ENCODE measurements at places on chromosomes 7 and 10.

DNA sequence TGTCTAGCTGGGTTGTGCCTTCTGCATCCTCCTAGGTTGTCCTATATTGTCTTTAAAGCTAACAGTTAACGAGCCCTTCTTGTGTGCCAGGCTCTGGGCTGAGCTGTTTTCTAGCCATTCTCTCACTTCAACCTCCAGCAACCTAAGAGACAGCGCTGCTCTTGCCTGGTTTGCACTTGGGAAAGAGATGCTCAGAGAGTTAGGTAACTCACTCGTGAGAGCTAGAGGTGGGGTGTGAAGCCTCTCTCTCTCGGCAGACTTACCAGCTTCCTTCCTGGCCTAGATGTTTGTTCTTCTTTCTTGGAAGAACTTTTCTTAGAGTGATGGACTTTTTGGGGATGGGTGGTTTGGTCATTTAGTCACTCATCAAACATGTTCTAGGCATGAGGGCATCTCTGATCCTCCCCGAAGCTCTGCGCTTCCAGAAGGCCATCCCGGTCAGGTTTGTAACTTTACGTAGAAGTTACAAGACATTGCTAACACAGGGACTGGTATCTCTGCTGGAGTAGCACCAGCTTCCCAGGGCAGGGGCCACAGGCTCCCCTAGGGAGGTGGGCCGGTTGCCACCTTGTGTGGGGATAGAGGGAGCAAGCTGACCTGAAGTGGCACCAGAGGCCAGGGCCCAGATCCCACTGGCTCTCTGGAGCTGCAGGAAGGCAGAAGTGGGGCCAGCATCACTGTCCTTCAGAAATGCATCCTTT lies 14.3 kb downstream of the TSPAN15 start:
- DNase-seq = no peak

DNA sequence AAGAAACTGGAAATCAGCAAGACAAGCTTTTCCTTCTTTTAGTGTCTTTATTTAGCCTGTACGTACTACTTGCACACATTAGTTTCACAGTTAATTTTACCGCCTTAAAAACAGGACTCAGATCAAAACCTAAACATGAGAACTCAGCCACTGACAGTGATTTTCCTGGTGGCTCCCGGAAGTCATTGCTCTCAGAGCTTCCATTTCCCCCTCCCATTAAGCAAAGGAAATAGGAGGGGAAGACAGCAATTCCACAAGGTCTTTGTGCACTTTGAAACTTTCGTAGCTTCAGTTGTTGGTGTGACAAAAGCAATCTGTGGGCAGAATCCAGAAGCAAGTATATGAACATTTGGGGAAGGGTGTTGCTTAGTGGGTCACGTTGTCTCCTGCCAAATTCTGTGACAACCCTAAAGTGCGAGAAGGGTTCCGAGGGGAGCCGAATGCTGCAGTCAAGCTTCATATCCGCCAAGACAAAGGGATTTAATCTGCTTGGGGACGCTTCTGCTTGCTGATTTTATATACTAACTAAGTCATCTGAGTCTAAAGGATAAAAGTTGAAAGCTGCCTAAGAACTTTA lies 30.4 kb downstream of the FAM53B start:
- no peak for DNase-seq

DNA sequence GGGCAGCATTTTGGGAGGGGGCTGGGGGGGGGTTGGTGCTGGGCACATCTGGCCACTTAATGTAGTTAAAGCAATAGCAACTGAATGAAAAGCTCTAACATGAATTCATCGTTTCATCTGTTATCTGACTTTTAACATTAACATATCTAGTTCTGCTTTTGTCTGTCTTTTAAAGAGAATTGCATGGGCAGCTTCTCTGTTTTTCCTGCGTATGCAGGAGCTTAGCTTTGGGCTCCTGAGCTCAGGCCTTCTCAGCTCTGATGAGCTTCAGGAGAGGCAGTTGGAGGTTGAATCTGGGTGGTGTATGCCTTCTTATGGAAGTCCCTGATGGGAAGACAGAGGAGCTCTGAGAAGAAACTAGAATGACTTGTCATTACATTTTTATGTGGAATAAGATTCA lies 58.4 kb downstream of the DNAJB6 start:
- DNase-seq = no peak

- no peak for DNase-seq
Observed at GRCh38 chr10:98620503-98620902, 173.8 kb upstream of the HPS1 start.

DNA sequence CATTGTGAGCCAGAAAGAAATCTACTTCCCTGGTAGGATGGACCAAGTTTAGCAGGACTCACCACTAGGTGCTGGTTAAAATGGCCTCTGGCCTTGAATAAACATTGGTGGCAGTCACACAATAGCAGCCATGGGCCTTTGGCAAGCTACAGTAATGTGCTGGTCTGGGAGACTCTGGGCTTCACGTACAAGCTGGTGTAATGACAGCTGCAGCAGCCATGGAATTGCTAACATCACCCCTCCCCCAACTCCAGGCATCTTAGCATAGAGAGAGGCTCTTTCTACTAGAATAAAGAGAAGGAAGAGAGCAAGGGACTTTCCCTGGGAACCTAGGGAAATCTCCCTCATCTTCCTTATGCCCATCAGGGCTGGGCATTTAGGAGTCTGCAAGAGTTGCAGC lies 205.1 kb upstream of the SEMA3A start:
- DNase-seq = no peak

DNA sequence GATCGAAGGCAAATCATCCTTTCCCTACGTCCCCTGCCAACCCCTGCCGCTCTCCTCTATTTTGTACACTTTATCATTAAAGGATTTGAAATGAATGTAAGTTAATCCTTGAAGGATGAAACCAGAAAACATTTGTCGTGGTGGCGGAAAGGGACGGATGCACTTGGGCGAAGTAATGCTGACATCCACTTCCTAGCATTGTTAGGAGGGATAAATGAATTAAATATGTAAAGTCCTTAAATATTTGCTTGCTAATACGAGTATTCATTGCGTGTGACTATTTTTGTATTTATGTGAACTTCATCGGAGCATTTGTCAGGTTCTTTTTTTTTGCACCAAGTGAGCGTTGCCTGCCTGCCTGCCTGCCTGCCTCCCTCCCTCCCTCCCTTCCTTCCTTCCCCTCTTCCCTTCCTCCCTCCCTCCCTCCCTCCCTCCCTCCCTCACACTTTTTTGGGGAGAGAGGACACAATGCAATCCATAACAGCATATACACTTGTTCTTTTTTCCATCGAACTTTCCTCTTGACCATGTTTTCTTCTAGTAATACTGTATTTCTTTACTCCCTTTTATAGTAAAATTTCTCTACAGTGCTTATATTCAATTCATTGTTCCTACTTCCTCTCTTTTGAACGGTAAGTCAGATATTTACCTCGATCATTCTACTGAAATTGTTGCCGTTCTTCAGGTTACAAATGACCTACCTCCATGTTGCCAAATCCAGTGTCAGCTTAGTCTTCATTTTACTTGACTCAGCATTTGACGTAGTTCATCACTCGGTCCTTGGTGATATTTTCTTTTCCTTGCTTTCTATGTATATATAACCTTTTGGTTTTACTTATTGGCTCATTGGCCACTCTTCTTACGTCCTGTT lies 831 bp downstream of the CCDC7 start:
- DNase-seq = no peak

DNA sequence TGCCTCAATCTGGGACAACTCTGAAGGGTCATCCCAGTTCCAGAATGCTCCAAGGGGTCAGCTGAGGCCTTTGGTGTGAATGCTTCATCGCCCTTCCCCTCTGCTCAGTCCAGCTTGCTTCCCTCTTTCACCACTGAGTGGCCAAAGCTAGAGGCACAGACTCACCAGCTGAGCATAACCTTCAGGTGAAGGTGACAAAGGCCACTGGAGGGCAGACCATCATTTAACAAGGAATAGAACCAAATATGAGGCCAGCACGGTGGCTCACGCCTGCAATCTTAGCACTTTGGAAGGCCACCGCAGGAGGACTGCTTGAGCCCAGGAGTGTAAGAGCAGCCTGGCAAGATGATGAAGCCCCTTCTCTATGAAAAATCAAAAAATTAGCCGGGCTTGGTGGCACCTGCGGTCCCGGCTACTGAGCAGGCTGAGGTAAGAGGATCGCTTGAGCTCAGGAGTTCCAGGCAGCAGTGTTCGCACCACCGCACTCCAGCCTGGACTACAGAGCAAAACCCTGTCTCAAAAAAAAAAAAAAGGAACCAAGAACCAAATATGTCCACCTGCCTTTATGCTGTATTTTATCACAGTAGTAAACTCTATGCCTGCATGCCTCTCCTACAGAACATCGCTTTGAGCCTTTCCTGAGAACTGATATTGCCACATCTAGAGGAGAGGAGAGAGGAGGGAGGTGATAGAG lies 13.4 kb downstream of the PRKAG2 start:
- DNase-seq = no peak

DNA sequence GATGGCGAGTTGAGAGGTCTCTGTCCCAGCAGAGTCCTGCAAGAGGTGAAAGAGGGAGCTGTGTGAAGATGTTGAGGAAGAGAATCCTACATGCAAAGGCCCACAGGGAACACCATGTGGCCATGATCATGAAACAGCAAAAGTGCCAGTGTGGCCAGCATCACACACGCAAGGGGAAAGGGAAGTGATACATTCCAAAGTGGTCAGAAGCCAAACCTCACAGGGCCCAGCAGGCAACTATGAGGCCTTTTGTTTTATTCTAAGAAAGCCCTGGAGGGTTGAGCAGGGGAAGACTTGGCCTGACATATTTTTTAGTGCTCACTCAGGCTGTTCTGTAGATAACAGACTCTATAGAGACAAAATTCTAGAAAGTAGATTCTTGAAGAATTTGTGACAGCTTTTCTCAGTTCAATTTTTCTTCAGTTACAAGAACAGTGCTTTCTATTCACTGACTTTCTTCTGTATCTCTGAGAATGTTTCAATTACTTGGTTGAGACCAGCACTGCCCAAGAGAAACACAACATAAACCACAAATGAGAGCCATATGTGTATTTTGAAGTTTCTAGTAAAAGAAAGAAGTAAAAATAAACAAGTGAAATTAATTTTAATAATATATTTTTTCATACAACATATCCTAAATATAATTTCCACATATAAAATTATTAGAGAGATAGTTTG lies 82.3 kb downstream of the HTR7 start:
- no peak for DNase-seq

DNA sequence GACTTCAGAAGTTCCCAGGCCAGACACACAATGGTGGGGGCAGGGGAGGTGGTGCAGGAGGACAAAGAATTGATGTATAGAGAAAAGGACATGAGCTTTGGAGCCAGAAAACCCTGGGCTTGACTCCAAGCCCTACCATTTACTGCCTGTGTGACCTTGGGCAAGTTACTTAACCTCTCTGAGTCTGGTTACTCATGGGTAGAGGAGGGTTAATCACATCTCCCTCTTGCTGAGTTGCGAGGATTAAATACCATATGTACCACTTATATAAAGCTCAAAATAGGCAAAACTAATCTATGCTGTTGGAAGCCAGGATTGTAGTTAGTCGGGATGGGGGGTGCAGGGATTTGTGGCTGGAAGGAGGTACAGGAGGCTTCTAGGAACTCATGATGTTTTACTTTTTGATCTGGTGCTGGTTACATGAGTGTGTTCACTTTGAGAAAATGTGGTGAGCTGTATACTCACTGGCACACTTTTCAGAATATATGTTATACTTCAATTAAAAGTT lies 106.8 kb downstream of the SLIT1 start:
- no peak for DNase-seq

- DNase-seq = no peak
Observed at GRCh38 chr7:4167385-4167910, 514.6 kb upstream of the FOXK1 start.

GRCh38 chr10:24465891-24466818 lies 257.2 kb downstream of the KIAA1217 start:
- peak; percentile 71 for DNase-seq

DNA sequence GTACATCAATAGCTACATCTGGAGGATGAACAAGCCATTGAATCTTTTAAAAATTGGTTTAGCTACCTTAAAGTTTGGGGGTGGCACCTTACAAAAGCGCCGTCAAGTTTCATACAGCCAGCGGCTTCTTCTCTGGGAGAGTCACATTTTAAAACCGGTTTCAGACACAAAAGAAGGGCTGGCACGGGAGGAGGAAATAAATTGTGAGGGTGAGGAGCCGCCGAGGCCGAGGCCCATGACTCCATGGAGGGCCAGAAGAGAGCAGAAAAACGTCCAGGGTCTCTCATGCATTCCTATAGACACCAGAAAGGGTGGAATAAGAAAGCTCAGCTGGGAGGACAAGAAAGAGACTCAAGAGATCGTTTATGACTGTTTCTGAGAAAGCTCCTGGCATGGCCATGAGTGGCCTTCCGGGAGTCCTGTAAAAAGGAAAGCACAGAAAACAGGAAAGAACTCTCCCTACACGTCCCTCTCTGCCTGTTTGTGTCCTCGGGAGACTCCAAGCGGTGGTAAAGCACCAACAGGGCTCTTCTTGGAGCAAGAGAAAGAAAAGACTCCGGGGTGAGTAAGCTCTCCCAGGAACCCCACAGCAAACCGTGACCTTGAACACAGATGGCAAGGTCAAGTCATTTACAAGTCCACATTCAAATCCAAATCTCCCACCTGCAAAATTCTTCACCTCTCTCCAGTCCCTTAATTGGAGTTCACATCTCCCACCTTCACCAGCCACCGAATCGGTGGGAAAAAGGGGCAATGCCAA lies 1.8 kb downstream of the FRAT2 start:
- peak; percentile 41 for DNase-seq

DNA sequence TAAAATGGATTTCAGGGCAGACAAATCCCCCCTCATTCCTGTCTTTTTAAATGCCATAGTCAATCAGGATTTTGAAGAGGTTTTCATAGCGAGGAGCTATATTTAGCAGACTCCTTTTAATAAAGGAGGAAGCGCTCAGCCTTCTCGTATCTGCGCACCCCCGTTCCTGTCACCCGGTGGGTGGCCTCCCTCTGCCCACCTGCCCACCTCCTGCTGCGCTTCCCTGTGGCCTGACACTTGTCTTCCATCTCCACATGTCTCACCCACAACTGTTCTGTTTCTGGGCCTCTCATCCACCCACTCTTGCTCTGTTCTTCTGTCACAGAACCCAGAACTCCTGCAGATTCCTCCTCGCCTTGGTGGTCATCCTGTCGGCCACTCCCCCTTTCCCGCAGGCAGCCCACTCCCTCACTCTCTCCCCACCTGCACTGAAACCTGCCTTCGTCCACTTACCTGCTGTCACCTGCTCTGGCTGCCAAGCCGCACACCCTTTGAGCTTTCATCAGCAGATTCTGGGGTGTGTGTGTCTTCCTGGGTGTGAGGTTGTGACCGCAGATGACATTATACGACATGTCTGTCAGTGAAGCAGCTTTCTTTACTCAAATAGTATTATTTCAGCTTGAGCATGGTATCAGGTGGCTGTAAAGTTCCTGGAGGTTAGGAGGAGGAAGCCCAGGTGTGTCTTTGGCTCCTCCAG lies 163.5 kb upstream of the AGK start:
- DNase-seq = no peak

DNA sequence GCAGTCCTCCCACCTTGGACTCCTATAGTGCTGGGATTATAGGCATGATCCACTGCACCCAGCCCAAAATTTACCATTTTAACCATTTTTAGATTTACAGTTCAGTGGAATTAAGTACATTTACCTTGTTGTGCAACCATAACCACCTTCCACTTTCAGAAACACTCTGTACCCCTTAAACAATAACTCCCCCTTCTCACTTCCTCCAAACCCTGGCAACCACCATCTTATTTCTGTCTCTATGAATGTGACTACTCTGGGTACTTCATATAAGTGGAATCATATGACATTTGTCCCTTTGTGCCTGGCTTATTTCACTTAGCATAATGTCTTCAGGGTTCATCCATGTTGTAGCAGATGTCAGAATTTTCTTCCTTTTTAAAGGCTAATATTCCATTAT lies 33.6 kb downstream of the SUFU start:
- DNase-seq = no peak

Measured in BJ (cell line).